ENCODE measurements at places on chromosomes 13 and 19. TPM values are rescaled to one million over a fixed set of nuclear protein-coding genes. Genes with fewer than 3 reads are reported as not detected.
A peak's percentile ranks its signal among the peaks of the same experiment; 100 is the strongest.

- no peak for DNase-seq
Measured at GRCh38 chr13:111980146-111980929, 86.6 kb upstream of the SOX1 start.

GRCh38 chr13:47869776-47870175, 131.3 kb downstream of the SUCLA2 start:
- DNase-seq, result no peak

DNA sequence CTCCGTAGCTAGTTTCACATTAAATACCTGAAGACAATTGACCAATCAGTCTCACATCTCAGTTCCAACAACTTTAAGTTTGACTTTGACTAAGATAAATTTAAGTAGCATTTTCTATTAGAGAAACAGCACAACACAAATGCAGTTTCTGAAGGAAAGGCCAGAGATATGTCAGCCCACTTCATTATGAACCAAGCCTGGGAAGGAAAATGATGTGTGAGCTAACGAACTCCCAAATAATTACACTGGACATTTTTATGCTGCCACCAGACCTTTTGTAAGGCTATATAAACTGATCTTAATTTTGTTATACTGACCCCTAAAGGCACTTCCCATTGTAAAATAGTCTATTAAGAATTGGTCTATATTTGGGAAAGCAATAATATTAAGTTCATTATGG, 57.9 kb upstream of the DACH1 start:
- DNase-seq, result no peak

DNA sequence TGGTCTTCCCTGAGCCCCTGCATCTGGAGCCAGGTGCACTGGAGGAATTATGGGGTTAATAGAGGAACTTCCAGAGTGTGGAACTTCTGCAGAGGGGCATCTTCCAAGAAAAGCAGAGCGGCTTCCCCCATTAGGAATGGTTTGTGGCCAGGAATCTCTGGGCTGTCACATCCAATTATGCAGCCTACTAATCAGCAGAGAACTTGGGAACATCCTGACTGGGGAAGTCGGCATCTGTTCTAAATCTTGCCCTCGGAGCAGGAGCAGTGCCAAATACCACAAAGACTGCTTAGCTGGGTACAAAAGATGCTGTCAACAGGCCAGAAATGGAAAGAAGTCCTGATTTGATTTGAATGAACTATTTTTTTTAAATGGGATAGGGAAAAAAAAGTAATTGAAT, 435.1 kb downstream of the ZNF536 start:
- DNase-seq, result no peak

- no peak for DNase-seq
Measured at GRCh38 chr19:13097463-13098258, 5.0 kb downstream of the LYL1 start.

DNA sequence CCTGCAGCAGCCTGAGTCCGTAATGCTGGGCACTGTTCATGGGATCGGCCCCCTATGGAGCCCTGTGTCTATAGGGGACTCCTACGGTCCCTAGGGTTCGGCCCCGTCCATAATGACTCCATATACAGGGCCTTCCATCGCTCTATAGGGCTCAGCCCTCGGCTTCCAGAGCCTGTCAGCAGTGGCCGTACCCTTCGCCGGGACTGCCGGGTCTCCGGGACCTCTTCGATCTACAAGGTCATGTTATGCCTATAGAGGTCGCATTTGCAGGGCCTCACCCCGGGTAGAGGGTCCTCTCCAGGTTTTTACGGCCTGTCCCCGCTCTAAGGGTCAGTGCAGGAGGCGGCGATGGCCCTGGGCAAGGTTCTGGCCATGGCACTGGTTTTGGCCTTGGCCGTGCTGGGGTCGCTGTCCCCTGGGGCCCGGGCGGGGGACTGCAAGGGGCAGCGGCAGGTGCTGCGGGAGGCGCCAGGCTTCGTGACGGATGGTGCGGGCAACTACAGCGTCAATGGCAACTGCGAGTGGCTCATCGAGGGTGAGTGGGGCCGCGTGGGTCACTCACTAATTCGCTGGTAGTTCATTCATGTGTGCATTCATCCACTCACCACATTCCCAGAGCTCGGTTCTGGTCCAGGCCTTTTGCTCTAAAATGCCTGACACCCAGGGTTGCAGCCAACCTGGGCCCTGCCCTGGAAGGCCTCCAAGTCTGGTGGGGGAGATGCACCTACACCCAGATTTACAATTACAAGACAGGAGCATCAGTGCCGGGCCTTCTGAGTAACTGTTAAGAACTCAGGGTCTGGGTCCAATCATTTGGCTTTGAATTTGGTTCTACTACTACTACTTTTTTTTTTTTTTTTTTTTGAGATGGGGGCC, 699 bp downstream of the MEGF8 start:
- DNase-seq, result no peak

GRCh38 chr13:87147076-87147475, 524.1 kb upstream of the SLITRK5 start:
- DNase-seq, result no peak

- DNase-seq, result no peak
Measured at GRCh38 chr13:28012383-28012782, 23.9 kb upstream of the URAD start.

GRCh38 chr13:46621792-46622629, 69.0 kb downstream of the LRCH1 start:
- DNase-seq, result no peak

DNA sequence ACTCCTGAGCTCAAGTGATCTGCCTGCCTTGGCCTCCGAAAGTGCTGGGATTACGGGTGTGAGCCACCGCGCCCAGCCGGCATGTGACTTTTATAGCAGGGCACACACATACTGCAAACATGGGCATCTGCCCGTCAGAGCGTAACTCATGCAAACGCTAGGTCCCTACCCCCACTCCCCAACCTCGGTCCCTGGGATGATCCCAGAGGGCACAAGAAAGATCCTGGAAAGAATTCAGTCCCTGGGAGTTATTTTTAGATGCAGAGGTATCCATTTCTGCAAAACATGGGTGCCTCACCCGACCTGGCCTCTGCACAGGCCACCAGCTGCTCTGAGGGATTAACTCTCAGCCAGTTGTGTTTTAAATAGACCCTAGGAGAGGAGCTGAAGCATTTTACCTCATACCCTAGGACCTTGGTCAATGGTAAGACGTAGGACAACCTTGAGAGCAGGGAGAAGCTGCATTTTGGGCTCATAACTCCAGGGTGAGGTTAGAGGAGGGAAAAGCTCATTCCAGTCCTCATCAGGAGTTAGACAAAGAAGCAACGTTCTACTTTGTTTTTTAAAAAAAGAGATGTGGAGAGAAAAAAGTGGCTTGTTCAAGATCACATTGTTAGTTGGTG, 10.8 kb downstream of the TMEM38A start:
- DNase-seq, result no peak

DNA sequence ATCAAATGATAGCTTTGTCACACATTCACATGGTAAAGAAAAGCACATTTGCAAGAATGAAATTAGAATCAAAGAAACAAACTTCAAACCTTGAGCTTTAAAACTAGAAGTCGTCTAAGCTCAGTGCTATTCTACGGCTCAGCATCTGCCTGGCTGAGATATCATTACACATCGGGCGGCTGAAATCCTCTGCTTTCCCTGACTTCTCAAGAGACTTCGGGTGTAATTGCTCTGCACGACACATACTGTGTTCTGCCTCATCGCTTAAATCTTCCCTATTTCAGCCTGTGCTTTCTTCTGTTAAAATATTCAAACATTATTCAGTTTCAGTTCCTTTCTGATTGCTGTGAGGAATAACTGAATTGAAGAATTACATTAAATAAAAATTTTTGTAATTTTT, 265.3 kb downstream of the NALCN start:
- DNase-seq, result no peak

DNA sequence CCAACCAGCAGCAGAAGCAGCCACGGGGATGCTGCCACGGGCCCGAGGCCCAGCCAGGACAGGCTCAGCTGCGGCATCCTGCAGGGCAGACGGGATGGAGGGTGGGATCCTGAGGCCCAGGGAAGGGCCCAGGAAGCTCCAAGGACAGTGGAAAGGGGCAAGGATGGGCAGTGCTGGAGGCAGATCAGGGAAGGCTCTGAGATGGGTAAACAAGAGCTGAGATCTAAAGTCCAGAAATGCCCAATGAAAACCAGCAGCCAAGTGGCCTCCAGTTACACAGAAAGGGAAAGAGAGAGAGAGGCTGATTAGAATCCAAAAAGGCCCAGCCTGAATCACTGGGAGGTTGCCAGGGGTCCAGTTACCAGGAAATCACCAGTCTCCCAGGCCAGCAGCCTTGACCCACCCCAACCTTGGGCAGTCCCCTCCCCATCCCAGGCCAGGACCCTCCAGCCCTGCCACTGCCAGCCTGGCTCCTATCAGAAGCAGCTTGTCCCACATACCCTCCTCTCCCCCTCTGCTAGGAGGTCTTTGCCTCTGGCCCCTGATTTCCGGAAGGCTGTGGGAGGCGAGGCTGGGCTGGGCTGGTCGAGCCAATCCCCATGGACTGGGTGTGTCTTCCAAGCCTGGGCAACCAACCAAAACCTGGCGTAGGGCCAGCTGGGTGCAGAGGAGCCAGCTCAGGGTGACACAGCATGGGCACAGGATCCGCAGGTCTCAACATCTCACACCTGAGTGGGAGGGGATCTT, at the start of gene CYP4F11:
Gene CYP4F11 (minus strand): TSS at position 198 of the 747 bp plus-strand sequence. CDS start 121 bp downstream, at position 77.
- peak; percentile 91 for DNase-seq

- no peak for DNase-seq
Measured at GRCh38 chr19:55189403-55189835, 9.3 kb upstream of the SYT5 start.

- peak; percentile 41 for DNase-seq
Measured at GRCh38 chr19:29485293-29485692, 40.5 kb upstream of the VSTM2B start.

DNA sequence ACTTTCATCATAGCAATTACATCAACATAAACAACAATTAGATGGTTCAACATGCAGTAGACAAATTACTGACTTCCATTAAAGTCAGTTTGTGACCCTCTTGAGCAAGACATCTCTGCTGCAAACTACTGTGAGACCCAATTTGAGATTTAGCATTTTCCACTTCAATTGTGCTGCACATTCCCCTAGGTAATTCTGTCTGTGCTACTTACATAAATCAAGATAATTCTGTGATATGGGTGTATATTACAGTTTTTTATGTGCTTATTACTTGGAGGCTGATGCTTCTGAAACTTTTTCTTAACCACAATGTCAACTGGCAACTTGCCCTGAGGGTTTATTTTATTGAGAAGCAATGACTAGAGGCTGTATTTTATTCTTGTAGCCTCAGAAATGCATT, 1714.4 kb downstream of the OLFM4 start:
- no peak for DNase-seq

DNA sequence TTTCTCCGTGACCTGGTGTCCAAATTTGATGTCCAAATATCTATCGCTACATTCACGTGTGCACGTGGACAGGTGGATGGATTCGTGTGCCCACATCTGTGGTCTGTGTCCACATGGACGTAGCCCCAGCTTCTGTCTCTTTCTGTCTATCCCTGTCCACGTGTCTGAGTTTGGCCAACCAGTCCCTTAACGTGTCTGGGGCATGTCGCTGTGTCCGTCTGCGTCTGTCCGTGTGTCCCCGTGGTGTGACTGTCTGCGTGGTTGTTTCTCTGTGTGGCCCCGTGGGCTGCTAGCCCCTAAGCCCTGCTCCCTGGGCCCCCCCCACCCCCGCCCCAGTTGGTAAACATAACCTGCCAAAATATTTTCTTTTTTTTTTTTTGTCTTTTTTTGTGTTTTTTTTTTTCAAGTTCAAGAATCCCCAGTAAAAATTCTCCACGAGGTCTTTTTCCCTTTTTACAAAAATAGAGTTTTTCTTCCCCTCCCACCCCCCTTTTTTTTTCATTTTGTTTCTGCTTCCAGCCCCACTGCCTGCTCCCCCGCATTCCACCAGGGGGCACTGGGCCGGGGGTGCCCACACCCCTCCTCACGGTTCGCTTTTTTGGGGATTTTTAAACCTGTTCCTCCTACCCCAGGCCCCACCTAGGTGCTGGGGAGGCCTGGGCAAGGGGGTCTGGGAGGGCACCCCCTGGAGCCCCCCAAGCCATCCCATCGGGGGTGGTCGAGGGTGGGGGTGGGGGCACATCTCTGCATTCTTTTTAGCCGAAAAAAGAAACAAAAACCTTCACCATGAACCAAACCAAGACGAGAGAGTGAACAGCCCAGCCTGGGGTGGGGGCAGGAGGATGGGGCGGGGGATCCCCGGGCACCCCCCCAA, 18.3 kb downstream of the PRKCSH start:
- no peak for DNase-seq

- DNase-seq, result no peak
Measured at GRCh38 chr13:42607546-42607945, 33.6 kb downstream of the TNFSF11 start.

The OR7C1 gene
- not detected for total RNA-seq

The KIR2DL3 gene
- total RNA-seq, result not detected

The LGALS7 gene
- not detected for total RNA-seq

The ZNF709 gene
- 2.3 TPM for total RNA-seq

The ARHGAP45 gene
- total RNA-seq, result 25.5 TPM

The SIGLEC7 gene
- 8.1 TPM for total RNA-seq
